ENCODE measurements at places on chromosomes 6 and 20.
A peak's percentile ranks its signal among the peaks of the same experiment; 100 is the strongest.

DNA sequence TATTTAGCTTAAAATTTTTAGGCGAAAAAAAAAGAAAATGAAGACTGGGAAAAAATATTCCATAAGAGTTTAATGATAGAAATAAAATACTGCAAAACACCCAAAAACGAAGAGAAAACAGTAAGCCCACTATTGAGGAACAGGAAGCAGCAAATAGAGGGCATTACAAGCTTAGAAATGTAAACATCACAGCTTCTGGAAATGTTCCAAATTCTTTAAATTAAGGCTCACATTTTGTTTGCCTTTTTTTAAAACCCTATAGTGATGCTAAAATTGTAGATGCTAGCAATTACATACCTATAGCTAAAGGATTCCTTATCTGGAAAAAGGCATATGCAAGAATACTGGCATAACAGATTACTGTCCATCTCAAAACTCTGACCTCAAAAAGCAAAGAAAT lies 248.6 kb downstream of the KHDRBS2 start:
- no peak for DNase-seq
- H3K36me3 ChIP-seq: no peaks in the 10 kb centered on the region
- no peak overlapping the region for H3K27ac ChIP-seq
- H3K27me3 ChIP-seq: no peaks in the 10 kb centered on the region
- H3K4me1 ChIP-seq: no peaks in the 10 kb centered on the region

GRCh38 chr6:70080443-70081070 lies 214.2 kb downstream of the COL19A1 start:
- H3K4me3 ChIP-seq: no peak overlapping the region
- H3K4me1 ChIP-seq: no peaks in the 10 kb centered on the region
- no peaks in the 10 kb centered on the region for H3K36me3 ChIP-seq
- no peaks in the 10 kb centered on the region for H3K27me3 ChIP-seq
- DNase-seq: no peak

GRCh38 chr20:23142162-23143050 lies 56.3 kb upstream of the CD93 start:
- no peak overlapping the region for H3K4me3 ChIP-seq
- H3K27ac ChIP-seq: peak overlapping the region; percentile 71
- DNase-seq: no peak
- peaks cover 58% of the 10 kb centered on the region for H3K4me1 ChIP-seq
- H3K27me3 ChIP-seq: no peaks in the 10 kb centered on the region
- no peaks in the 10 kb centered on the region for H3K36me3 ChIP-seq

GRCh38 chr6:86943819-86944407 lies 6.6 kb downstream of the HTR1E start:
- no peak overlapping the region for H3K27ac ChIP-seq
- peaks cover 3% of the 10 kb centered on the region for H3K27me3 ChIP-seq
- no peaks in the 10 kb centered on the region for H3K36me3 ChIP-seq
- no peak for DNase-seq
- H3K4me3 ChIP-seq: no peak overlapping the region

Data from astrocyte (in vitro differentiated cells and primary cell).